Hypothalamus (tissue), 51 donors: ENCODE measurements at places on chromosomes 13 and 19.

DNA sequence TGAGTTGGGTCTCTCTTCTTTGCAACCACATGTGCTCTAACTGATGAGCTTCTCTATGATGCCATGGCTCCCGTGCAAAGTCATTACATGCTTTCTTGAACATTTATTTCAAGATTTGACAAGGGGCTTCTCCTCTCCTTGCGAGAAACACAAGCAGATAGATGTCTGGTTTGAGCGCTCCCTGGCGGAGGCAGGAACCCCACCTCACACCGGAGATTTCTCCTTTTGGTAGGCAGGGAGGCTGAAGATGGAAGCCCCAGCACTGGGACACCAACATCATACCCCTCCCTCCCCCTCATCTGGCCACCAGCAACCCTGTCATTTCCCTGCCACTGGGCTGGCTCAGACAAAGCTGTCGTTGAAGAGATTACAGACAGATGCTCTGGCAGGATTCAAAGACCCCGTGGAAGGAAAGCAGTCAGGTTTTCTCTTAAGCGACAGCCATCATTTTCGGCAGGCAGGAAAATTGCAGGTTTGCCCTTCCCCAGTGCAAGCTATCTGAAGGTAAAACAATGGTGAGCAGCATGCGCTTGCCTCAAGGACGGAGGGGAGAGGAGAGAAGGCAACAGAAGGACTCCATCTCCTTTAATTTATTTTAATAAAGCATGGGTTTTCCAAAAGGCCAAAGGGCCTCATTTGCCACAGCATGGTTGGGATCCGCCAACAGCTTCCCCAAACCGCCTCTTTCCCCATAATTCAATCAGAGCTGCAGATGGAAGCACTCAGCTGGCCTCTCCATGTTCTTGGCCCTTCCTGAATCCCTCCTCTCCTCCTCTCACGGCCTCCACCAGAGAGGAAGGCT is 344.1 kb upstream of the TSHZ3 start:
- no peak for DNase-seq

DNA sequence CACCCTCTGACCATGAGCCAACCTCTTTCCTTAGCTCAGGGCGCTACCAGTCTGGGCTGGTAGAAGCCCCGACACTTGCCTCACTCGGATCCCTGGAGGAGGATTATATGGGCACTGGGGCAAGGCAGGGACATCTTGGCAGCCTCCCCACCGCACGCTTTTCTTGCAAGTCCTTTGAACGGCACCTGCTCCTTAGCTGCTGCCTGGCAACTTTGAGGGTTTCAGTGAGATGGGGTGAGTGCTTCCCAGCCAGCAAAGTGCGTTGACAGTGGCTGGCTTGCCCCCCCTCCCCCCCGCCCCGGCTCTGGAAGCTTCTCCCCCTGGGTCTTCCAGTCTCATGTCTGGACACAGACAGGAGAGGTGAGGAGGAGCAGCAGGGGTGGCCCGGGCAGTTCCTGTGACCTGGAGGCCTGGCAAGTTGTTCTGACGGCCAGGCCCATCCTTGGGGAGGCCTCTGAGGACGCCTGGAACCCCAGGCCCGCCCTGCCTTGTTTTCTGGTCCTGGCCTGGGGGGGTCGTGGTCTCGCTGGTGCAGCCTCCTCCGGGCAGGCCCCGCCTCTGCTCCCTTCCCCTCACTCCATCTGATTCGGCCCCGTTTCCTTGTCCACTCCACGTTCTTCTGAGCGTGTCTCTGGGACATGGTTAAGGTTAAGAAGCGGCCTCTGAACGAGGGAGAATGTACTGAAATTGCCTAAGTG is 75.2 kb downstream of the ATP11A start:
- DNase-seq: no peak

- no peak for DNase-seq
These were observed 289.2 kb downstream of the FGF9 start for GRCh38 chr13:21960108-21960507.

GRCh38 chr13:58879114-58879513 is 1247.6 kb downstream of the PCDH17 start:
- no peak for DNase-seq

DNA sequence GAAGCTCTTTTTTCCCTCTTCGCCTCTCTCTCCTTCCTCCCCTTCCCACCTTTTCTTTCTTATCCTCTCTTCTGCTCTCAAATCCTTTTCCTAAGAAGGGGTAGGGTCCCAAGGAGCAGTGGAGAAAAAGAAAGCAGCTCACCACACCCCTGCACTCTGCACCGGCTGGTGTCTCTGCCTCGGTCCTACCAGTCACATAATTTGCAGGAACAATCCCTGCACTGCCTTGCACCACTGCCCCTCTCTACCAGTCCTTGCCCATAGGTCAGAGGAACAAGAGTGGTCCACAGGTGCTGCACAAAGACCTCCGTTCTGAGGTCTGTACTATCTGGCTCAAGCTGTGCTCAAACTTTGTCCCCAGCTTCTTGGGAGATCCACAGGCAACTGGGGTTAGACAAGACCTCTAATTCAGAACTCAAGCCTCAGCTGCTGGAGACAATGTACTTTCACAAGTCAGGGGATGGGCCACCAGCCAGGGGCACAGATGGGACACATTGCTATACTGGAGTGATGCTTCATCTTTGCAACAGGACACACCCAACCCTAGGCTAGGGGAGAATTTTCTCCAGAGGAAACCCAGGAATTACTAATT is 125.4 kb upstream of the ZNF507 start:
- DNase-seq: no peak

GRCh38 chr19:9370738-9371619 is 8.2 kb downstream of the ZNF177 start:
- DNase-seq: no peak

DNA sequence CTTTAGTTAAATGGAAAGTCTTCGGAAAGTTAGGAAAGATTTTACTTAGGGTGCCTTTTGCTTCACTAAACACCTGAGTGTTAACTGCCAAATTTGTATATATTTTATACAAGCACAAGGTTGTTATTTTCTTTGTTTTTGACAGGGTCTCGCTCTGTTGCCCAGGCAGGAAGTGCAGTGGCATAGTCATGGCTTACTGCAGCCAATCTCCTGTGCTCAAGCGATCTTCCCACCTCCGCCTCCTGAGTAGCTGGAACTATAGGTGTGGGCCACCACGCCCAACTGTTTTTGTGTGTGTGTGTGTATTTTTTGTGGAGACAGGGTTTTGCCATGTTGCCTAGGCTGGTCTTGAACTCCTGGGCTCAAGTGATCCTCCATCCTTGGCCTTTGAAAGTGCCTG is 16.2 kb downstream of the KCTD4 start:
- DNase-seq: no peak

DNA sequence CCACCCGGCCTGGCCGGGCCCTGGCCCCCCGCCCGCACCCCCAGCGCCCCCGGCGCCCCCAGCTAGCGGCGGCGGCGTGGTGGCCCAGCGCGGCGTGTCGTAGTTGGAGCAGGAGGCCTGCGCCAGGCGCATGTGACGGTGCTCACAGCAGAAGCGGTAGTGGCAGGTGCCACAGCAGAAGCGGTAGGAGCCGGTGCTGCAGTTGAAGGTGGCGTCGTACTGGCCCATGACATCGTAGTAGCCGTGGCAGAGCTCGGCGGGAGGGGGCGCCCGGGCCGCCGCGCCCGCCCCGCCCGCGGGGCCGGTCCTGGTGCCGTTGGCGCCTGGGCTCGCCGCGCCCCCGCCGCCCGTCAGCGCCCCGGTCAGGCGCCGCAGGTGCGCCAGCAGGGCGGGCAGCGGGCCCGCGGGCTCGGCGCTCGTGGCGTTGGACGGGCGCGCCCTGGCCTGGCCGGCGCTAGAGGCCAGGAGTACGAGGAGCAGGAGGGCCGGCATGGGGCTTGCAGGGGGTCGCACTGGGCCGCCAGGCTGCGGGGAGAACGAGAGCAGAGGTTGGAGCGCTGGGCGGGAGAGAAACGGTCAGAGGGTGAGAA is 633 bp downstream of the SHISA7 start:
- no peak for DNase-seq

DNA sequence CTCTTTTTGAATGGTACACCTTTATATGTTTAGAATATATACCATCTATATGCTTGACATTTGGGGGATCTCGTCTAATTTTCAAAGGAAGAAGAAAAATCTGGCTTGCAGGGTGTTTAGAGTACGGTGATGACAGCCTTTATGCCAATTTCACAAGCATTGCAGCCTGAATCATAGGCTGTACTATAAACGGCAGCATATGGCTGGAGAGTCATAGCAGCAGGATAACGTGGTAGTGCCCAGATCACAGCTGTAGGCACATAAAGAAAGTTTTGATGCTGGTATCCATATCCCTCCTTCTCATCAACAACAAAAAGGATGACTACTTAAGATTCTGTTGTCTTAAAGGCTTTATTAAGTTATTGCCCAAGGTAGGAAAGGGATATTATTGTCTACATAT is 253.0 kb downstream of the PCDH9 start:
- no peak for DNase-seq

- DNase-seq: no peak
These were observed 1.1 kb downstream of the SHISA2 start for GRCh38 chr13:26050568-26051230.

DNA sequence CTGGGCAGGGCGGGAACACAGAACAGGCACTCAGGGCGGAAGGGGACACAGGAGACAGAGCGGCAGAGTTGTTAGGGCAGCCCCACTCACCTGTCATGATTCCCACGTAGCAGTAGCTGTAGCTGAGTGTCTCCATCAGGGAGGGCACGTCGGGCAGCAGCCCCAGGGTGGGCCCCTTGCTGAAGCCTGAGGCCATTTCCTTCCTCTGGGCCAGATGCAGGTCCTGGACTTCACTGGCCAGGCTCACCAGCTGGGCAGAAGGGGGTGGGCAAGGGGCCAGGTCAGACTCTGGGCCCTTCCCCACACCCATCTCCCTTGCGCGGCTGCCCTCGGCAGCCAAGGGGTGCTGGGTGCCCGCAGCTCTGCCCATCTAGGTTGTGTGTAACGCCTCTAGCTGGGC is 5.9 kb downstream of the MBOAT7 start:
- DNase-seq: no peak

- DNase-seq: no peak
These were observed 93.4 kb downstream of the FLT1 start for GRCh38 chr13:28401303-28402056.

- DNase-seq: no peak
These were observed 574.8 kb downstream of the MYO16 start for GRCh38 chr13:109204252-109204651.

- DNase-seq: no peak
These were observed 885.2 kb upstream of the SLITRK6 start for GRCh38 chr13:86684402-86684801.
